ENCODE measurements at places on chromosomes 16 and 17.

DNA sequence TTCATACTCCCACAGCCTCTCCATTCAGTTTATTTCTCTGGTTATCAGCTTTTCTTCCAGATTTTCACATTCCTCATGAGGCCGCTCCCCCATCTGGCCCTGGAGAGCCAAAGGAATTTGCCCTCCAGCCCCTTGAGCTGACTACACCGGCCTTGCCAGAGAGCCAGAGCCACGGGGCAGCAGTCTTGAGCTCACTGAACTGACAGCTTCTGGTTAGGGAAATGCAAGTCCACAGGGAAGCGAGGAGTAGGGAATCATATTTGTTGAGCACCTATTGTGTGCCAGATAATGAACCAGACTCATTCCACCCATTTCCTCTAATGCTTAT, 102.4 kb downstream of the ABCC12 start:
- DNase-seq = no peak

DNA sequence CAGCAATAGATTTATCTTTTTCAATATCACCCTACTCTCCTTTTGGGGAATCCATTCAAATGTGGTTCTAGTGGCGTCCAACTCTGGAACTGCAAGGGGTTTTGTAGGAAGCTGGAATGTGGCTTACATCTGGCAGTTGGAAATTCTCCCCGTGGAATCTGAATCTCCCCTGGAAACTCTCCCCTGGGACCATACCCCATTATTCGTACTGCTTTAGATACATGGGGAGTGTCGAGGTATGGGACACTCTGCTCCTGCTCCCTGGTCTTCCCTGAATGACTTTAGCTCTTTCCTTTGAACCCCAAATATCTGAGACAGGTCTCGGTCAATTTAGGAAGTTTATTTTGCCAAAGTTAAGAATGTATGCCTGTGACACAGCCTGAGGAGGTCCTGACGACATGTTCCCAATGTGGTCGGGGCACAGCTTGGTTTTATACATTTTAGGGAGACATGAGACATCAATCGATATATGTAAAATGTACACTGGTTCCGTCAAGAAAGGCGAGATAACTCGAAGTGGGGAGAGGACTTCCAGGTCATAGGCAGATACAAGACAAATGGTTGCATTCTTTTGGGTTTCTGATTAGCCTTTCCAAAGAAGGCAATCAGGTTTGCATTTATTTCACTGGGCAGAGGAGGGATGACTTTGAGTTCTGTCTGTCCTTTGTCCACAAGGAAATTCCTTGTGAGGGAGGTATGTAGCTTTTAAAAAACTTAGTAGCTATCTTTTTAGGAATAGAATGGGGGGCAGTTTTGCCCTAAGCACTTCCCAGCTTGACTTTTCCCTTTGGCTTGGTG, 89.1 kb upstream of the CORO6 start:
- no peak for DNase-seq

DNA sequence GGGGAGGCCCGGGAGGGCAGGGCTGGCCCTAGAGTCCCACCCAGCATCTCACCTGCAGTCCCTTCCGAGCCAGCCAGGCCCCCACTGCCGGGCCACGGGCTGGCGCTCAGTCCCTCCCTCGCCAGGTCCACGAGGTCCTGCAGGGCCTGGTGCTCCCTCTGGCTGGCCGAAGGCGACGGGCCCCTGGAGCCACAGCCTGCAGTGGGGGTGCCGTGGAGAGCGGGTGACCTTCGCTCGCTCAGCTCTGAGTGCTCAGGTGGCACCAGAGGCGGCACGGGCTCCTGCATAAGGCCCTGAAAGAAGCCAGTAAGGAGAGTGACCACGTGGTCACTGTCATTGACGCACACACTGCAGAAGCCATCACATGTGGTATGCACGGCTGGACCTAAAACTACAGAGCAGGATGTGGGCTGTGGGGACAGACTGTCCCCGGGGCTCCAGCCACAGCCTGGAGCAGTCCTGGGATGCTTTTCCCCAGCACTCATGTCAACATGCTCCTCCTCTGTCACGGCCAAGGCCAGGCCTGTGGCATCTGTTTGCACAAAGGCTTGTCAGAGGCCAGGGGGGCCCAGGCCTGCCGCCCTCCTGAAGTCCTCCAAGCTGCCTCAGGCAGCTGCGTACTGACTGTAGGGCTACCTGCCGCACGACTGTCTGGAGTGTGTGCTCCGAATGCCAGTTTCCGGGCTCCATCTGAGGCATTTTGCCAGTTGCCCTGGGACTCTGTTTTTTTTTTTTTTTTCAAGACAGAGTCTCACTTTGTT, 15.1 kb downstream of the SLX4 start:
- DNase-seq = no peak

- DNase-seq = no peak
These were observed 32.5 kb downstream of the SPHK1 start for GRCh38 chr17:76416899-76417298.

- no peak for DNase-seq
These were observed 4.3 kb downstream of the EVI2B start for GRCh38 chr17:31309556-31309955.

GRCh38 chr16:47408491-47408890, 52.4 kb downstream of the ITFG1 start:
- DNase-seq = no peak

GRCh38 chr17:48757524-48757961, 29.0 kb upstream of the HOXB13 start:
- no peak for DNase-seq

DNA sequence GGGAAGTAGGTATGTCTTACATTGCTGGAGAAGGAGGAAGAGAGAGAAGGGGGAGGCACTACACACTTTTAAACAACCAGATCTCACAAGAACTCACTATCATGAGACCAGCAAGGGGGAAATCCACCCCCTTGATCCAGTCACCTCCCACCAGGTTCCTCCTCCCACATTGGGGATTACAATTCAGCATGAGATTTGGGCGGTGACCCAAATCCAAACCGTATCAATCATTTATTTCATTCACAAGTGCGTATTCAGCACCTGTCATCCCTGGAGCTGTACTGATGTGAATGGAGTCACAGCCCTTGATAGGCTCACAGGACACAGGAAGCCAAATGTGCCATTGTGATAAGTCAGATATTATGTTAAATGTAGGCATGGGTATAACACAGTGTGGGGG, 228.3 kb upstream of the HSBP1 start:
- no peak for DNase-seq

DNA sequence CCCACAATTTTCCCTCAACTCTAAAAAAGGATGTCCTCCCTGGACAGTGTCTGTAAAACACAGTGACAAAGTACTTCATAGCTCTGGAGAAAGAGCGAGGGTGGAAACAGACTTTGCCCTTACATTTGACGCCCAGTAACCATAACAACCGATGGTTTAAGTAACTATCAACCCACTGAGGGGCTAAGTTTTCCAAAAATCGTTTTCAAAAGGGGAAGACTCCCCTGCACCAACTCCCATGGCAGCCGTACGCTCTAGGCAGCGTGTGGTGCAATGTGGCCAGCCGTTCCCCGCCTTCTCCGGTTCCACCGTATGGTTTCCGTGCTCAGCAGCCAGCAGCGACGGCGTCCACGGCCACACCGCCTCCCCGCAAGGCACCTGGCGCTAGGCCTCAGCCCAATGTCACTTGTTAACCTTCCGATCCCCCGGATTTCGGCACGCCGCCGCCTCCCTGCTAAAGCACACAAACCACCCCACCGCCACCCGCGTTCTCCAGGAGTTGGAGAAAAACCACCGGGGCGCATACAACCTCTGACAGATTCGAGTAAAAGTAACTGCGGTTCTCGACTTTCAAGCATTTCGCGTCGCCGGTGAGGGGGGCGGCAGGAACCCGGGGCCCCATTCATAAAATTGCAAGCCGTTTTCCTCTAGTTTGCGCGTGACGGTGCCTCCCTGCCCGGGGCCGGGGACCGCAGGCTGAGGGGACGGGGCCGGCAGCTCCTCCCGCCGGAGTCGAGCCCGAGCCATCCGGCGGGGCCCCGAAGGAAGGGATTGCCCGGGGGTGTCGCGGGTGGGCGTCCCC, 661 bp downstream of the TEX2 start:
- peak; percentile 60 for DNase-seq

DNA sequence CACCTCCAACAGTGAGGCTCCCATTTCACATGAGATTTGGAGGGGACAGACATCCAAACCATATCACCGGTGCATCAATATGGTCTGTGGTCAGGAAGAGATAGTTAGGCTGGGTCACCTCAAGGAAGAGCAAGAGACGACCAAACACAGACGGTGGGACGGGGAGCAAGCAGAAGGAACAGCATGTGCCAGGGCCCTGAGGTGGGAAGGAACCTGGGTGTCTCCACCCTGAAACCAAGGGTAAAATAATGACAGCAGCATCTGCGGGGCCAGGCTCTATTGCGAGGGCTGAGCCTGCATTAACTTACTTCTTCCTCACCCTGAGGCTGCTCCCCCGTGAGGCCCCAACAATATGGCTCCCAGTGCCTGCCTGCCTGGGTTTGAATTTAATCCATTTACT, 8.9 kb upstream of the PRSS21 start:
- no peak for DNase-seq

DNA sequence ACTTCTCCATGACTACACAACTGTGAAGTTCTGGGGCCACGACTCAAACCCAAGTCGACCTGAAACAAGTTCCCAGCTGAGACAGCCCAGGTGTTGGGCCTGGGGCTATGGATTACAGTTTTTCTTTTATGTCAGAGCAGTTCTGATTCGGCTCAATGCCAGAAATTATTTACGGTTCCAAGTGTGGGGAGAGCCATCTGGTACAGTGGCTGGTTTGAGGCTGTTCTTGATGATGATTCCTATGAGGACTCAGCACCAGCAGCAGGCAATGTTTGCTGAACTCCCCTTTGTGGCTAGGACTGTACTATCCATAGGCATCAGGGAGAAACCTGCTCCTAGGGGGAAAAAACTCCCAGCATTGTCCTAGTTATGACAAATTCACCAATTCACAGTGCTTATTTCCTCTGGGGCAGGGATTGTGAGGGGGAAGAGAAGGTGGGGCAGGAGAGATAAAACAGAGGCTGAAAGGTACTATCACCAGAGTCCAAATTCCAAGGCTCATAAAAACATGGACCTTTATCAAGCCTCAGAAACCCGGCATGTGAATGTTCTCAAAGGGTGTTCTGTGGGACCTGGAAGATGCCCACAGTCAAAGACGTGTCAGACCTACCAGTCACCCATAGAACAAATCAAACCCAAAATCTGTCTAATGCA, 18.2 kb upstream of the CMTM4 start:
- DNase-seq = no peak

- no peak for DNase-seq
These were observed 41.1 kb downstream of the MARVELD3 start for GRCh38 chr16:71666928-71667707.

DNA sequence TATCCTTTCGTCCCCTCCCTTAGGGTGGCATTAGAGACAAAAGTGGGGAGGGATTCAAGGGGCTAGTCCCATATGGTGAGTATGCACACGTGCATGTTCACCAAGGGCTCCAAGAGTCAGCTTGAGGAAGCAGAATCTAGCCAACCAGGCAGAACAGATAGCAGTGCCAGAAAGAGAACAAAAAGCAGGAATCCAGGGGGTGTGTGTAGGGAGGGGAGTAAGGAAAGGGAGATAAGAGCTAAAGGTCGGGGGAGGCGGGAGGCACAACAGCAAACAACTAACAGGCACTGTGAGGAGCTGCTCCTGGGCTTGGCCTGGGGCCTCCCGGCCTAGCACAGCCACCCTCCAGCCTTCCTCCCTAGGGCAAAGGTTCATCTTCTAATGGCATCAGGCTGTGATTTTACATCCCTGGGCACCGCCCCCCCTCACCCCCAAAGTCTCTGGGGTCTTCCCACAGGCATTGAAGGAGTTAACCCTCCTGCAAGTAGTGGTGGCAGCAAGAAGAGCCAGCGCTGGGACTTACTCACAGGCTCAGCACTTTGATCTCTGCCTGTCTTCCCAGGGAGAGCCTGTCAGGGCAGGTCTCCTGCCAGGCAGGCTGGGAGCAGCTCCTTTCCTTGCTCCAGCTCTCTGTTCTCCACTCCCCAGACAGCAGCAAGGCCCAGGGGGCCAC, 12.4 kb upstream of the SUPT4H1 start:
- no peak for DNase-seq

DNA sequence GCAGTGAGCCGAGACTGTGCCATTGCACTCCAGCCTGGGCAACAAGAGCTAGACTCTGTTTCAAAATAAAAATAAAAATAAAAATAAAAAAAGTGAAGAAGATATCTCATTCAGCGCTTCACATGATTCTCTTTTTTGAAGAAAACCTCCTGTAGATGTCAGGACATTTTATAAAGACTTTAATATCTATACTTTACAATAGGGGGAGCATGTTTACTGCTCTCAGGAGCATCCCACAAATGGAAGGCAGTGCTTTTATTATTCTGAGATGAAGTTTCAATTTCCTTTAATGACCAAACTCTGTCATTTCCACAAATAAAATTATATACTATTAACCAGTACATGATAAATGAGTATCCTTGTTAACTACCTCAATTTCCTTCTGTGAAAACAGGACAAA, 118.7 kb upstream of the MYOCD start:
- DNase-seq = no peak

DNA sequence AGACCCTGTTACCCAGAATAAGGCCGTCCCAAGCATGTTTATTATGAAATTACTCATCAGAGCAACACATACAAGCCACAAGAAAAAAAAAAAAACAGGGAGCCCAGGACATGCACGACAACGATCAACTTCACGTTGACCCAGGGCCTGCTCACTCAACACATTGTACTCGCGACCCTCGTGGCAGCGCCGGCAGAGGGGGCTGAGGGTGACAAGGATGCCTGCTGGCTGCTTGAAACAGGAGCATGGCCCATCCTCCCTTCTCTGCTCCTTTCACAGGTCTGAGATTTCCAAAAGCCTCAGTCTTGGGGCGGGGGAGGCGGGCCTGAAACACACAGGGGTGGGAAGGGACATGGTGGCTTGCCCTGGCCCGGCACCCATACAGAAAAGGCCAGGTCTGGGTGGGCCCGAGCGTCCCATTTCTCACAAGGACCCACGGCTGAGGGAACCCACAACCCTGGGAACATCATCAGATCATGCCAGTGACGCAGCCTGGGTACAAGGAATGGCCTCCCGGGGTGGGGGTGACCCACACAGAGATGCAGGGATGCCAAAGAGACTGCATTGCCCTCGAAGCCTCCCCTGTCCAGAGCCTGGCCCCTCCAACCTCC, 21.1 kb upstream of the C16orf95 start:
- no peak for DNase-seq

- DNase-seq = no peak
These were observed 7.8 kb upstream of the EFTUD2 start for GRCh38 chr17:44906763-44907728.

DNA sequence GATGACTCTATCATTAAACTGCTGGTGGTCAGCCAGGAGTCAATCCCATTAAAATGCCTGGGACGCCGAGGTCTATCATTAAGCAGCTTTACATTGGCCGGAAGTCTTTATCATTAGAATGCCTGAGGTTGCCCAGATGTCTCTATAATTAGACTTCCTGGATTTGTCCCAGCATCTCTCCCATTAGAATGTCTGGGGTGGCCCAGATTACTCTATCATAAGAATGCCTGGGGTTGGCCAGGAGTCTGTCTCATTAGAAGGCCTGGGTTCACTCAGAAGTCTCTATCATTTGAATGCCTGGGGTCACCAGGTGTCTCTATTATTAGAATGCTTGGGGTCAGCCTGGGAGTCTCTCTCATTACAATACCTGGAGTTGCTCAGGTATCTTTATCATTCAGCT, 2227.2 kb downstream of the TP53TG3F start:
- no peak for DNase-seq
